ENCODE measurements at places on chromosomes 1 and 21.

DNA sequence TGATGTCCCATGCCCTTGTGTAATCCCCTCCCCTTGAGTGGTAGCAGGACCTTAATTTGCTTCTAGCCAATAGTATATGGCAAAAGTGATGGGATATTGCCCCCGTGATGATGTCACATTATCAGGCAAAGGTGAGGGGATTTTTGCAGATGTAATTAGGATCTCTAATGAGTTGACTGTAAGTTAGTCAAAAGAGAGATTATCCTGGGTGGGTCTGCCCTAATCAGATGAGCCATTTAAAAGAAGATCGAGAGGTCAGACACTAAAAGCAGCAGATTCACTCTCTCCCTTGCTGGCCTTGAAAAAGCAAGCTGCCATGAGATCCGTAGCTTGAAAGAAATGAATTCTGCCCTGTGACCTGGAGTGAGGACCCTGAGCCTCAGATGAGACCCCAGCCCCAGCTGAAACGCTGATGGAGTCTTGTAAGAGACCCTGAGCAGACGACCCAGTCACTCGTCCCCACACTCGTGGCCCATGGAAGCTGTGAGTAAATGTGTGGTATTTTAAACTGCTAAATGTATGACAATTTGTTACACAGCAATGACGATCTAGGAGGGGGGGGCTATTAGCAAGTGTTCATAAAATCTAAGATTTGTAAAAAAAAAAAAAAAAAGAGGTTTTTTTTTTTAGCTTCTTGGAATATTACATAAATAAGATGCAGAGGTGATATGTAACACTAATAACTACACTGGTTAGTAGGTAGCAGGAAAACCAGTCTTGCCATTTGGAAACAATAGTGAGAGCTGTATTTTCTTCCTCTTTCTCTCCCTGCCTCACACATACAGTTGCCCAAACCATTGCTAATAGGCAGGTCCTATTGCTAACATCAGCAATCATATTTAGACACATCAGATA is 50.3 kb upstream of the TARBP1 start:
- no peak for DNase-seq

DNA sequence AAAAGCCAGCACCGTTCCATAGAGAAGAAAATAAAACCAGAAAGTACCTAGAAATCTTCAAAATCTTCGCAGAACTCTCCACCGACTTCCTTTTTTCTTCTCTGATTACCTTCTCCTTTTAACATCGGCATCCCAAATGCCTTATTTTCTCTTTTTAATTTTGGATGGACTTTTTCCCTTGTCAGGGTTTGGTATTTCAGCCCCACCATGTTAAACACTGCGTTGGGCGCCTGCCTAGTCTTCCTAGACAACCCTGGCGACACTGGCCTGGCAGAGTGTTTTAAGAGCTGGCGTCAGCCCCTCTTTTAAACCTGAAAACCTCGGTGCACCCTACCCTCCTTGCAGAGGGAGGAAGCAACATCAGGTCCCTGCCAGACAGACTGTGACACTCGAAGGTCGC is 66.0 kb upstream of the EFHD2 start:
- peak; percentile 26 for DNase-seq

DNA sequence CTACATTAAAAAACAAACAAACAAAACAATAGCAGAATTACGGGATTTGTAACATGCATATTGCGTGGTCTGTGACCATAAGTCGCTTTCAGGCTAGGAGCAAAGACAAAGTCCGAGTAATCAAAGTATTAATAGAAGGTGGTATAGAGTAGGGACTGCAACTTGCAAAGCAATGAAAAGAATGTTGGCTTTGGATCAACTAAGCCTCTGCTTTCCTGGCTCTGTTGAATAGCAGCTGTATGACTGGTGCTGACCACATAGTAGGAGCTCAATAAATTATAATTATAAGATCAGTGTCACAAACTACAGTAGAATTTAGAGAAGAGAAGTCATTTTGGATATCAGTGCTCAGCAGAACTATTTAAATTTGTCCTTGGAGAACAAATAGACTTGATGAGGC is 586.4 kb downstream of the DPYD start:
- no peak for DNase-seq

- peak; percentile 70 for DNase-seq
Measured at GRCh38 chr1:86703696-86704457, 499 bp upstream of the SH3GLB1 start.

DNA sequence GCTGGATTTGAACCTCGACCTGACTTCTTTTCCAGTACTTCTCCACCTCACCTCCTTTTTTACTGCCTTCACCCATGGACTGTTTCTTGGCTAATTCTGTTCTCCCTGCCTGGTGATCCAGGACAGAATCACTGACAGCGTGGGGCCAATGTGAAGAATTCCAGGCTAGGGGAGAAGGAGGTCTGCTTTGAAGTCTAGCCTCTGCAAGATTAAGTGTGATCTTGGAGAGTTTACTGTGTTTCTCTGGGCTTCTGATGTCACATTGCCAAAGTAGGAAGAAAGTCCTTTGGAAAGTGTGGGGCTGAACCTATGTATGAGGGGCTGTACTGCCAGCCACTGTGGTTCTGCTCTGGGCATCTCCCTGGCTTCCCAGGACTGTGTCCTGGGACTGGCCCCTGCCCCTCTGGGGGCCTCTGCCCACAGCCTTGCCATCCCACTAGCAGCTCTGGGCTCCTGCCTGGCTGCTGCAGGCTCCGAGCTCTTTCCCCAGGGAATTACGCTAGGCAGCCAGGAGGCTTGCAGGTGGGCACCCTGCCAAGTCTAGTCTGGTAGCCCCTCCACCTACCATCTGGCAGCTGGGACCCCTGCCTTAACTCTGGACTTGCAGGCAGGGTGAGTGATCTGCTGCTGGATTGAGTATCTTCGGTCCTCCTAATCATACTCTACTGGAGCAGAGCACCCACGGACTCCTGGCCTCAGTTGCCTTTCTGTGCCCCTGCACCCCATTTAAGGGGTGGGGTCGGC is 52.2 kb downstream of the YARS1 start:
- DNase-seq = no peak

GRCh38 chr1:74197255-74197654 is 721 bp downstream of the LRRIQ3 start:
- no peak for DNase-seq

DNA sequence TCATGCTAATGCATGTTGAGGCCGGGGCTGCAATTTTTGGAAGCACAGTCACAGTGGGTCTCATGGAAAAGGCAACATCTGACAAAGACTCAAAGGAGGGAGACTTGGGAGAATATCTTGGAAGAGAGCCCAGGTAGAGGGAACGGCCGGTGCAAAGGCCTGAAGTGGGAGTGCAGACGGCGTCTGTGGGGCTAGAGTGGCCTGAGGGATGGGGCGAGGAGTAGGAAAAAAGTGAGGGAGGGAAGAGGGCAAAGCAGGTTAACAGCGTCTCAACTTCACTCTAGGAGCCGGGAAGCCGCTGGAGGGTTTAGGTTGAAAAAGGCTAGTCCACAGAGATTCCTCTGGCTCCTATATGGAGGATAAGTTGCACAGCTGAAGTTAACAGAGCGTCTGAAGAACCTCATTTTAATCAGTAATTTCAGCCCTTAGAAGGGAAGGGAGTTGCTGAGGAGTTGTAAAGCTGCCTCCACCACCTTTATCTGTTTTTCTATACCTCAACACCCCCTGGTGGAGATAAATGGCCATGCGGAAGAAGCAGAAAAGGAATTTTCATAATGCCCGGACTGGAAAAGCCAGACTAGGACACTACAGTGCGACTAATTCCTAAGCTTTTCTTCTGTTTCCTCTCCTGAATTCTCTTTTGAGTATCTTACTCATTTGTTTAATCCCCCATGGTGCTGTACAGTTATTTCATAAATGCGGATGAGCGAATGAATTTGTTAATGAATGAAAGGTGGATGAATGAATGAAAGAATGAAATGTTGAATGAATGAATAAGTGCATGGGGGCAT is 78.7 kb upstream of the ZNF281 start:
- peak; percentile 43 for DNase-seq

- peak; percentile 43 for DNase-seq
Measured at GRCh38 chr1:31753707-31754349, 10.3 kb downstream of the ADGRB2 start.

GRCh38 chr21:29072873-29073221 is 601 bp downstream of the CCT8 start:
- DNase-seq = no peak

DNA sequence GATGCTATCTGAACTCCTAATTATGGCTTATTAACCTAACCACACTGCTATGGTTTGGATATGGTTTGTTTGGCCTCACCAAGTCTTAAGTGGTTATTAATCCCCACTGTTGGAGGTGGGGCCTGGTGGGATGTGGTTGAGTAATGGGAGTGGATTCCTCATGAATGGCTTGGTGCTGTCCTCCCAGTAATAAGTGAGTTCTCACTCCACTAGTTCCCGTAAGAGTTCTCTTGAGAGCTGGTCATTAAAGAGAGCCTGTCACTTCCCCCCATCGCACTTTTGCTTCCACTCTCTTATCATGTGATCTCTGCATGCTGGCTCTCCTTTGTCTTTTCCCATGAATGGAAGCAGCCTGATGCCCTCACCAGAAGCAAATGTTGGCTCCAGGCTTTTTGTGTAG is 328.8 kb downstream of the PLA2G4A start:
- DNase-seq = no peak
